OCI-M1 (cell line): ENCODE measurements at places on chromosomes 2 and 18.

GRCh38 chr2:618005-618404 is 59.2 kb downstream of the TMEM18 start:
- DNase-seq, result no peak

GRCh38 chr2:19416083-19416482 is 57.7 kb upstream of the OSR1 start:
- no peak for DNase-seq

GRCh38 chr2:231680992-231681852 is 27.1 kb upstream of the PTMA start:
- DNase-seq, result no peak

GRCh38 chr2:83394134-83394904 is 1064.8 kb downstream of the SUCLG1 start:
- peak; percentile 1 for DNase-seq

DNA sequence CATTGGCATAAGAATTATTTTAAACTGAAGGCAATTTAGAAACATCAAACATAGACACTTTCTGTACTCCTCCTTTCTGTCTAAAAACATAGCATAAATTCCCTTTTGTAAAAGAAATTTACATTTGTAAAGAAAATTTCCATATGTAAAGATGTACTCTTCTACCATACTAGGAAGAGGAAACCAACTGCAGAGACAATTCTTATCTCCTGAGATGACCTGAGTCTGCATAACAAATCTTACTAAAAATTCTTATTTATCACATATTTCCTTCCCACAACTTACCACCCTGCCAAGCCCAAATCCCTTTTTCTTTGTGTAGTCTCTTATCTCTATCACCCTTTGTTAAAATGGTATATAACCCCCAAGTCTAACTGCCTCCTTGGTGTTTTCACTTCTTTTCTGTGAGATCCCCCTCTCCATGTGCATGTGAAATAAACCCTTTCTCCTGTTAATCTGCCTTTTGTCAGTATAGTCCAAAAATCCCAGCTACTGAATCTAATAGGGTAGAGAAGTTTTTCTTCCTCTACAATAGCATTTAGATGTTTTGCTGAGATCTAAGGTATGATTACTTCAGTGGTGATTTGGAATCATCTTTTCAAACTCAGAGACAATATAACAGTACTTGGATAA is 81.0 kb downstream of the CHN1 start:
- no peak for DNase-seq

- no peak for DNase-seq
These were observed 70.6 kb downstream of the SH3YL1 start for GRCh38 chr2:193141-193671.

DNA sequence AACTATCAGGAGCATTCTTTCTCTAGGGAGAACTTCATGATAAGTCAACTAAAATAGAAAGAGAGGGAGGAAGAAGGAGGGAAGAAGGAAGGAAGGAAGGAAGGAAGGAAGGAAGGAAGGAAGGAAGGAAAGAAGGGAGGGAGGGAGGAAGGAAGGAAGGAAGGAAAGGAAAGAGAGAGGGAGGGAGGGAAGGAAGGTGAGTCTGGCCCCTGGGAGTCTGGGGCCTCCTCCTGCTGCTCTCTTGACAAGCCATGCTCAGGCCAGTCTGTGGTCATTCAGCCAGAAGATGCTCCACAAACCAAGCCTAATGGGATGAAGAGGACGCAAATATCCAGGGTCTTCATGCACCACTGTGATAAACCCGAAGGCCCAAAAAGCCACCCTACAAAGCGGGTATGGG is 216.4 kb upstream of the AGAP1 start:
- DNase-seq, result no peak

DNA sequence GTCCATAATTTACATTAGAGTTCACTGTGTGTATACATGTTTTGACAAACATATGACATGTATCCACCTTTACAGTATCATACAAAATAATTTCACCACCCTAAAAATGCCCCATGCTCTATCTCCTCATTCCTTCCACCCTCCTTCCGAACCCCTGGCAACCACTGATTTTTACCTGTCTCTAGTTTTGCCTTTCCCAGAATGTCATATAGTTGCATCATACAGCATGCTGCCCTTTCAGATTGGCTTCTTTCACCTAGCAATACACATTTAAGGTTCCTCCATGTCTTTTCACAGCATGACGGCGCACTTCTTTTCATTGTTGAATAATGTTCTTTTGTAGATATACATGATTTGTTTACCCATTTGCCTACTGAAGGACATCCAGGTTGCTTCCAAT is 10.4 kb downstream of the LRPPRC start:
- peak; percentile 58 for DNase-seq

GRCh38 chr2:238164906-238165287 is 6.1 kb downstream of the ERFE start:
- no peak for DNase-seq

- no peak for DNase-seq
These were observed 73.8 kb downstream of the KLF7 start for GRCh38 chr2:207091928-207092327.

- DNase-seq, result peak; percentile 29
These were observed 10.6 kb downstream of the CFAP210 start for GRCh38 chr2:169683425-169684134.

- no peak for DNase-seq
These were observed 235.6 kb downstream of the ALPK2 start for GRCh38 chr18:58393295-58393694.

GRCh38 chr2:83972128-83972527 is 487.0 kb downstream of the SUCLG1 start:
- peak; percentile 20 for DNase-seq
